NCI-H1417 (cell line): ENCODE measurements at places on chromosomes 11 and 22.

GRCh38 chr22:50702261-50702671, 29.6 kb downstream of the SHANK3 start:
- no peak for DNase-seq

DNA sequence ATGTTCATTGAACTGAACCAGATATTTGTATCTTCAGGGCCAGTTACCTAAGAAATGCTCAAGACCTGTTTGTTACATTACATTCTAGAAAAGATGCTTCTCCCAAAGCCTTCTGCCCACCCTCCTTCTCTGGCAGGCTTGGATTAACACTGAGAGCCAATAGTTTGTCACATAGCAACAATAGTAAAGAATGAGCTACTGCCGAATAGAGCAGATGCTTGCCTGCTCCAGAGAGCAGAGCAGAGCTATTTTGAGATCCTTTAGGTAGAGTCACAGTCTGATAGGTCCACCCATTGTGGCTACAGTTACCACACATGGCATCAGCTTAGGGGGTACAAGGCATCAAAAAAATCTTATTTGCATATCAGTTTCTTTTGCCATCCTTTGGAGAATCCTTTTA, 13.5 kb upstream of the EP300 start:
- no peak for DNase-seq

DNA sequence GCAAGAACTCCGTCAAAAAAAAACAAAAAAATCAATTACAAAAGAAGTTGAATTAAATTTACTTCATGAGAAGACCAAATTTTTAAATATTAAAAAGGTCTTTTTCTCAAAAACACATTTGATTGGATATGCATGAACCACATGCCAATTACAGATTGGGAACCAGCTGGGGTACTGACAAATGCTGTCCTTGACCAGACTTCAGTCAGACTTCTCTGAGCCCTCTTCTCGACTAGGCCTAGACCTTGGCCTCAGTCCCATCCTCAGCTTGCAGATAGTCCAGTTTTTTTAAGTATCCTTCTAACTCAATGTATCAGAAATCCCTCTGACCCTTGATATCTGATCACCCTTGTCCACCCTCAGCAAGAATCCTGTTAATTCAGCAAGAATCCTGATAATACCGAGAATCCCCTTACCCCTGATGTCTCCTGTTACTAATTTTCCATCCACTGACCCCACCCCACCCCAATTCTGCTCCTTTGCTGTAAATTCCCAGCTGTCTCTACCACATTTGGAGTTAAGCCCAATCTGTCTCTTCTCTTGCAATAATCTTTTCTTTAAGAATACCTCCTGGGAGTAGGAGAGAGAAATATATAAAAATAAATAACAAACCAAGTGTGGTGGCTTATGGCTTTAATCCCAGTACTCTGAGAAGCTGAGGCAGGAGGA, 30.9 kb downstream of the OR4D9 start:
- no peak for DNase-seq

DNA sequence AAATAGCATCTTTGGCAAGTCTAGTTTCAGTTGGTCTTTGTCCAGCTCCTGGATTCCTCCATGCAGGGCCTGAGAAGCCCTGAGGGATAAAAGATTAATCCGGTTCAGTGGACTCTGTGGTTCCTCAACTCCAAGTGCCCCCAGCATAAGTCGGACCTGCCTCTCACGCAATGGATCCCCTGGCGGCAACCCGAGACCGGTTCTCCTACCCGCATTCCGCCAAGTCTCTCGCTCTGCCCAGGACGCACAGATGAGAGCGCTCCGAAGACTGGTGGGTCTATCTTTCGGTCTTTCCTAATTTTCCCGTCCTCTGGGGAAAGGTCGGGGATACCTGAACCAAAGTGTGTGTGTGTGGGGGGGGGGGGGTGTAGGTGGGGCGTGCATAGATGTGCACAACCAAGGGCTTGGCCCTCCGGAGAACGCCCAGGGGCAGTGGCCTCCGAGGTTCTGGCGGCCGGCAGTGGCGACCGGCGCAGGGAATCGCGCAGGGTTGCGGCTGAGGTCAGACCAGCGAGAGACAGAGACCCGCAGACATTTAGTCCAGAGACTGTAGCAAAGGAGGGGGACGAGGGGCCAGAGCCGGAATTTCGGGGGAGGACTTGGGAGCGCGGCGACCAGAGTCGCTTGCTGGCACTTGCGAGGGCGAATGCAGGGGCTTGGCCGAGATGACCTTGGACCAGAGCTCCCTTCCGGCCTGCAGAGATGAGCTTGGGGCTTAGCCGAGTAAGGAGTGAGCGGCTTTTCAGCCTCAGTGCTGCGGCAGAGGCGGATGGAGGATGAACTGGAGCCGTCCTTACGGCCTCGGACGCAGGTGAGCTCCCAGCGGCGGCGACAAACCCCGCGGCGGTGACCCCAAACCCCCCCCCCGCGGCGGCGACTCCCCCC, 712 bp upstream of the SLC2A11 start:
- peak; percentile 78 for DNase-seq

- no peak for DNase-seq
Measured at GRCh38 chr11:28649922-28650321, 541.7 kb downstream of the METTL15 start.

DNA sequence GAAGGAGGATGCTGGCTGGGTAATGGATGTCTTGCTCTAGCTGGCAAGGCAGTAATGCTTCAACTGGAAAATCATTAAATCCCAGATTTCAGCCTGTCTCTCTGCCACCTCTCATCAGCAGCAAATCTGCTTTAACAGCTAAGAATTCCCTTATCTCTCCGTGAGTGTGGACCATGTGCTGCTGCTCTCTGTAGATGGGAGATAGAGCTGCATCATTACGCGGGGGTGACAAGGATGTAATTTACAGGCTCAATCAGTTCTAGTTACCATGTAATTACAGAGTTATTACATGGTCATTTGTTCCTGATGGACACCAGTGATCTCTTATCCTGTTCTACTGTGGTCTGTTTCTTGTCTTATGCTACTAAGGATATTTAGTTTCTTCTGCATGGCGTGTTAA, 665.4 kb downstream of the NTM start:
- DNase-seq: peak; percentile 83

DNA sequence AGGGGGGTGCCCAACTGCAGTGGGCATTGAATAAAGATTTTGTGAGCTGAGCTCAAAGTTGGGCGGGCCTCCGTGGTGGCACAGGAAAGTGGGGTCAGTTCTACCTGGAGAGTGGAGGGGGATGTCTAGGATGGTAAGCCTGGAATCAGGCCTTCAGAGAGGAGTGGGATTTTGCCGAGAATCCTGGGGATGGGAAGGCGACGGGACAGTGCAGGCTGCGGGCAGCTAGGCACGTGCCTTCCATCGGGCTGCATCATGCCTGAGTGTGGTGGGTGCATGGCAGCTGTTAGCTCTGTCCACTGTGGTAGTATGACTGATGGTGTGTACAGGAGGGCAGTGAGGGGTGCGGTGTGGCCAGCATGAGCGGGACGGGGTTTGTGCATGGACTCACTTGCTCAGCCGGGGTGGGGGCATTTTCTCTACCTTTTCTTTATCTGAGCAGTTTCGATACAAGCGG, 3.6 kb downstream of the SHANK3 start:
- no peak for DNase-seq

DNA sequence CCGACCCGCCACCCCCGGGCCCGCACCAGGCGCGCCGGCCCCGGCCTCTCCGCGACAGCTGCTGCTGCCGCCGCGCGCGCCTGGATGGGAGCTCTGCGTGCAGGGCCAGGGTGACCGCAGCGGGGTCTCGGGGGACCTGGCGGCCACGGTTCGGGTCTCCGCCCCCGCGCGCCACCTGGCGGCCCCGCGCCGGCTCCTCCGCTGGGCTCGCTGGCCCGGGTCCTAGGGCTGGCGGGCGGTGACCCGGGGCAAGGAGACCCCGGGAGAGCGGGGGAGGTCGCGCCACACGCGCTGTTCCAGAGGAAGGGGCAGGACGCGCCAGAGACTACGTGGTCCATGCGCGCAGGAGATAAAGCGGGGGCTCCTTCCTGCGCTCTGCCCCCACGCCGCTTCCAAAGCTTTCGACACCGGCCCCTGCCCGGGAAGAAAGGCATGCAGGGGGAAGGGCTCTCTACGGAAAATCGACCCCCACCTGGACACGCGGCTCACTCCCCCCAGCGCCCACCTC, 562 bp downstream of the SHANK2 start:
- peak; percentile 85 for DNase-seq

- DNase-seq: no peak
Measured at GRCh38 chr22:48047722-48048500, 1285.5 kb downstream of the TBC1D22A start.

- no peak for DNase-seq
Measured at GRCh38 chr11:88454881-88455280, 117.3 kb upstream of the CTSC start.

GRCh38 chr11:35035894-35036408, 103.0 kb upstream of the CD44 start:
- no peak for DNase-seq

DNA sequence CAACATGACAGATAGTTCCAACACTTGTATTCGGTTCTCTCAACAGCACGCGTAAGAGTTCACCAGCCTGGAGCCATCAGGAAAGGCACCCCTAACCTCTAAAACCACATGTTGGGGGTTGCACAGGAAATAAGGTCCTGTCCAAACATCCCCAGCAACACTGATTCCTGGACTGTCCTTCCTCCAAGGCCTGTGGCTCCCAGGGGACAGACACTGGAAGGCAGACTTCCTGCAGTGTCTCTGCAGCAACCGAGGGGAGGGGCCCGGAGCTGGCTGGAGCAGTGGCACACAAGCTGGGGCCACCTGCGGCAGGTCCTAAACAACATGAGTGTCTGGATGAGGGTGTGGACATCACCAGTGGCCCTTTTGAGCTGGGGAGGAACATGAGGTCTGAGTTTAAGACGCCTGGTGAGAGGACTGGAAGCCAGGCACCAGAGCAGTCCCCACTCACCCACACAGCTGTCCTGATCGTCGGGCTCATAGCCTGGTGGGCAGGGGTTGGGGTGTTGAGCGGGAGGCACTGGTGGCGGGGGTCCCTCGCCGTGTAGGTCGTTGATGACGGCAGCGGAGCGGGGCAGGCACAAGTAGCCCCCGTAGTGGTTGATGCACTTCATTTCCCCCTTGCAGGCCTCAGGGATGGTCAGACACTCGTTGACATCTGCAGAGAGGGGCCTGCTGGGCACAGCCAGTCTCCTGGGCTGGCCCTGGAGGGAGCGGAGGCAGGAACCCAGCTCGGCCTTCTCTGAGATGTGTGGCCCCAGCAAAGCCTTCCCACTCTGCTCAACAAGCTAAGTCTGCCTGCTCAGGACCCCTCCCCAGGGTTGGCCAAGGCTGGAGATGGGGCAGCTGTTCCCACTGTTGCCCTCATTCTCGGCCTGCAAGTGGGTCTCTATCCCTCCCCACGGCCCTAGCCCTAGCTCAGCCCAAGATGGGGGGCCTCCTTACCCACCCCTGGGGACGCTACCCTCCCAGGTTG, 1.6 kb downstream of the EFEMP2 start:
- DNase-seq: peak; percentile 65

- DNase-seq: no peak
Measured at GRCh38 chr11:111259896-111260295, 14.4 kb downstream of the POU2AF2 start.

DNA sequence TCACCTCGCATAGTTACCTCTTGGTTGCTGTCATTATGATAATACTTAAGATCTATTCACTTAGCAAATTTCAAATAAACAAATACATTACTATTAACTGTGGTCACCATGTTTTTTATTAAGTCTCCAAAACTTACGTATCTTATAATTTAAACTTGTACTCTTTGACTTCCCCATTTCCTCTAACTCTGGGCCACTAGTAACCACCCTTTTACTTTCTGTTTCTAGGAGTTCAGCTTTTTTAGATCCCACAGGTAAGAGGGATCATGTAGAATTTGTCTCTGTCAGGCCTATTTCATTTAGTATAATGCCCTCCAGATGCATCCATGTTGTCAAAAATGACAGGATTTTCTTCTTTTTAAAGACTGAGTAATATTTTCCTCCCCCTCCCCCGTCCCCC, 212.4 kb upstream of the C11orf87 start:
- DNase-seq: no peak

- no peak for DNase-seq
Measured at GRCh38 chr11:70398834-70399680, 728 bp downstream of the CTTN start.

DNA sequence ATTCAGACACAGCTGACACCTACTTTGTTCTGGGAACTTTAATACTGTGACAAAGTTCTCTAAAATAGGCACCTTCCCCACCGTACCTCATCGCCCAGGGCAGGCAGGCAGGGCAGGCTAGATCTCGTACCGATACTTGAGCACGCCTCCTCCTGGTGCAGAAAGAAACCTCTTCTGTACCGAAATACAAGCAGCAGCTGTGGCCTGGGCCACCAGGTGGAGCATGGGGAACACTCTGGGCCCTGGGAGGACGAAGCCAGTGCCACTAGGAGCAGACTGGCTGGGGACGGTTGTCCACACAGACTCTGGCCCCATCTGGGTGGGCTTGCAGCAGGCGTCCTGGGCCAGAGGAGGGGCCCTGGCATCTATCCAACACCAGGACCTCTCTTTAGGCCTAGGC, 12.8 kb downstream of the PMM1 start:
- DNase-seq: no peak

- DNase-seq: no peak
Measured at GRCh38 chr22:19747551-19747950, 13.0 kb upstream of the TBX1 start.

DNA sequence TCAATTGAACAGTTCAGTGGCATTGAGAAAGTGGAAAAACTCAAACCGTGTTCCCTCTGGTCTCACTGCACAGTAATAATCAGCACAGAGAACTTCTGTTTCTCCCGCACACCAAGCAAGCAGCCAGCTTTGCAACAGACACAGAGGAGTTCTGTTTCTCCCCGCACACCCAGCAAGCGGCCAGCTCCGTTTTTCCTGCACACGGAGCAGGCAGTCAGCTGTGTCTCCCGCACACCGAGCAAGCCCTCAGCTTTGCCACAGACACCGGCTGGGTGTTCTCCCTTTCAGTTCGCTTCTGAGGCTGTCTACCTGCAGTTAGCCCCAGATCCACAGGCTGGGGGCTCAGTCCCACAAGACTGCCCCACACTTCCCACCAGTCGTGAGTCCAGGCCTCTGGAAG, 9.9 kb upstream of the TALDO1 start:
- DNase-seq: no peak

DNA sequence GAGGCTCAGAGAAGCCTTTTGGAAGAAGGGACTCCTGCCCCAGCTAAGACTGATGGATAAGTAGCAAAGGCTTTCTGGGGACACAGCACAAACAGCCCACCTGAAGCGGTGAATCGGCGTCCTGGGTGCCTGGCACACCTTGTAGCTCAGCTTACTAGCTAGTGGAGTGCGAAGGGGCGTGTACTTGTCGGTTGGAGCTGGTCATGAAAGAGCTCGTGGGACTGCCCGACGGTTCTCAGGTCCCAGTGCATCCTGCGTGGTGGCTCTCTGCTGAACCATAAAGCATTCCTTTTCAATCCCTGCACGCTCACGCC, 690 bp upstream of the UVRAG start:
- no peak for DNase-seq

GRCh38 chr11:130679247-130679646, 230.8 kb downstream of the ADAMTS15 start:
- no peak for DNase-seq

GRCh38 chr11:126062679-126063506, at the start of gene CDON:
TSS of gene CDON (minus strand) at chr11:126062866. CDS start at chr11:126023476, 39,390 bp downstream.
- DNase-seq: peak; percentile 99

GRCh38 chr11:17753641-17754040, 19.1 kb downstream of the KCNC1 start:
- no peak for DNase-seq
